ENCODE measurements at places on chromosomes 7 and 10.

- no peak for DNase-seq
Observed at GRCh38 chr10:30647089-30647488, 17.5 kb upstream of the LYZL2 start.

DNA sequence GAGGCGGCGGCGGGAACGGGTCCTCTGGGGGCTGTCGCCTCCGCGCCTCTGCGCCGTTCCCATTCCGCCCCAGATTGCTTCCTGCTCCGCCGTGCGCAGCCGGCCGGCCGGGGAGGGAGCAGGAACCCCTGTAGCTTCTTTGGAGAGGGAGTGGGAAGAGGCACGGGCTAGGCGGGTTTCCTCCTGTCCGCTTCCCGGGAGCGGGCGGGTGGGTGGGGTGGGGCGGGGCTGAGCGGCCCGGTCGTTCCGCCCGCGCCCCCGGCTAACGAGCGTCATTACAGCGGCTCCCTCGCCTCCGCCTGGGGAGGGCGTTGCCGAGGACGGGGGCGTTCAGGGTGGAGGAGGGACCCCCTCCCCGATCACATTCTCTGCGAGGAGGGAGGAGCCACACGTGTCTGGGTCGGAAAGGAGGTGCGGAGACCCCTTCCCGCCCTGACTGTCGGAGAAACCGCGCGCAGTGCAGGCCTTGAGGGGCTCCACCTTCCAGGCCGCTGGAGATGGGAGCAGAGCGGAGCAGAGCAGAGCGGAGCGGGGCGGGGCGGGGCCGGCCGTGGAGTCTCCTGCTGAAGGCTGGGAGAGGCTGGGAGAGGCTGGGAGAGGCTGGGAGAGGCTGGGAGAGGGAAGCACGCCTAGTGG is 39.7 kb downstream of the AGAP3 start:
- no peak for DNase-seq

GRCh38 chr7:37656913-37657530 is 26.5 kb upstream of the GPR141 start:
- DNase-seq, result no peak

DNA sequence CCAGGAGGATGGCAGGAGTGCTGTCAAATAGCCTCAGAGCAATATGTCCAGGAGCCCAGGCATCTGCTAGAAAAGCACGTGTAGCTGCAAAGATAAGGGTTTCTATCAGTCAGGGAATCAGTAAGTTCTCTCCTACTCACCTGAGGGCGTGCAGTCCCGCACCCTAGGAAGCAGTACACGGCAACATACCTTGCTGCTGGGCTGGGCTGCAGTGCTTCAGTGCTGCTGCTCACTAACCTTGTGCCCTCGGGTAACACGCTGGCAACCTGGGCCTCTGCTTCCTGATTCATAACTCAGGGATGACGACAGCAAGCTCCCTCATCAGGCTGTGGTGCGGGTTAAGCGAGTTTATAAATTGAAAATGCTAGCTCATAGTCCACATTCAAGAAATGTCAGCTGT is 29.5 kb upstream of the CCNY start:
- no peak for DNase-seq

GRCh38 chr7:99551334-99551733 is 580 bp downstream of the FAM200A start:
- no peak for DNase-seq

DNA sequence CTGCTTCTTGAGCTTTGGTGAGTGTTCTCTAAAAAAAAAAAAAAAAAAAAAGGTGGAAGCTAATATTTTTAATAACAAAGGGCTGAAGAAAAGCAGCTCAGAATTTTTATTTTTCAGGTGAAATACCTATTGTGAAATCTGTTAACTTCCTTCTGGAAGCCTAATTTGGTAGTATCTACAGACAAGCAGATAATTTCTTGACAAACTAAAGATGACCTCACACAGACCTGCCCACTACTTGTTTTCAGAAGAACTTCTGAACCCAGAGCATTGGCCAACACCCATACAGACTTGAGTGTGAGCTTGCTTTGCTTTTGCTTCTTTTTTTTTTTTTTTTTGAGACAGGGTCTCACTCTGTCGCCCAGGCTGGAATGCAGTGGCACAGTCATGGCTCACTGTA is 31.2 kb downstream of the LRRC4 start:
- no peak for DNase-seq

DNA sequence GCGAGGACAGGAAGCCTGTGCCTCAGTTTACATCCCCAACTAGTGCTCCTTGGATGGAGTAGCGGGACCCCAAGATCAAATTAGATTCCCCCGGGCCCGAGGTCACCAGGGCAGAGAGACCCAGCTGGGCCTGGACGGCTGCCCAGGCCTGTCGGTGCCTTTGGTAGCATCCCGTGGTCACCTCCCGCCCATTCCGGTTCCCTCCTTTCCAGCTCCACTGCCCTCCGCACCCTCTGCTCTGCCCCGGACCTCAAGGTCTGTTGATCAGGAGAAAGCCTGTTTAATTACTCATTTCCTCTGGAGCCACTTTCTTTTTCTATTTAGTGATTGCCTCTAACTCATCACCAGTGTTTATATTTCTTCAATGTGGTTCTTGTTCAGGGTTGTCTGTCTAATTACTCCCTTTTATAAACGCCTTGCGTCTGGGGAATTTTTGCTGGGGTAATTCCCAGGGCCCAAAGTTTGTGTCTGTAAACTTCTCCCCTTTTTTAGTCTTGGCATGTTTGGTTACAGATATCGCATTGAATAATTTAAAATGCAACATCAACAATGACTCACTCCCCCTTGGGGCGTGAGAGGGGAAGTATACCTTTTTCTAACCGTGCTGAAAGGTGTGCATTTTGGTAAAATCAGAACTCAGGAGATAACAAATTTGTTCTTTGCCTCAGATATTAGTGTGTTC is 1.9 kb downstream of the FOXK1 start:
- peak; percentile 10 for DNase-seq

DNA sequence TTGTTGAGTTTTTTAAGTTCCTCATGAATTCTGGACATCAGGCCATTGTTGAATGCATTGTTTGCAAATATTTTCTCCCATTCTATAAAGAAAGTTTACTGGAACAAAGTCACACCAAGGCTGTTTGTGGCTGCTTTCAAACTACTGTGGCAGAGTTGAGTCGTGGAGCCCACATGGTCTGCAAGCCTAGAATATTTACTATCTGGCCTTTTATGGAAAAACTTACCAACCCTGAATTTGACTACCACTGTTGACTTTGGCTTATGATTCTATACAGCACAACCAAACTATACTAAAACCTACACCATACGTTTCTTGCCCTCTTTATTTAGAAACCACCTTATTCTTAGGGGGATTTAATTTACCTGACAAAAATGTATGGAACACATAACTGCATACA is 239.1 kb downstream of the KCNMA1 start:
- DNase-seq, result no peak

GRCh38 chr10:127398140-127398970 is 150.8 kb upstream of the NPS start:
- DNase-seq, result no peak

GRCh38 chr7:18268571-18268970 is 227.0 kb upstream of the HDAC9 start:
- no peak for DNase-seq

- no peak for DNase-seq
Observed at GRCh38 chr7:122155566-122155965, 11.5 kb upstream of the AASS start.

GRCh38 chr10:133388973-133389818 is 4.8 kb upstream of the MTG1 start:
- DNase-seq, result no peak

- DNase-seq, result no peak
Observed at GRCh38 chr7:99024066-99024465, 119.8 kb downstream of the SMURF1 start.

DNA sequence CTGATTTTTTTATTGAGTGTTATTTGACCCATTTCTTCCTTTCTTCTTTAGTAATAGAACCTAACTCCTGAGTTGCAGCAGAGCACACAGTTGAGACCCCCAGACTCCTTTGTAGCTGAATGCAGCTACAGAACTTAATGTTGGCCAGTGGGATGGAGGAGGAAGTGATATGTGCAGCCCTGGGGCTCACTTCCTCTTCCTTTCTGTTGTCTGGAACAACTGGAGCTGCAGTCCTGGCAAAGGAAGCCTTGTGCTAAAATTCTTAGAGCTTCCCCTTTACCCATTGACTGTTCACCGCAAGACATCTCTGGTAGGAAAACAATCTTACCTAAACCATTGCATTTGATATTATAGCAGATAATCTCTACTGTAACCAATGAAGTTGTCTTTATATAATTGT is 86.6 kb downstream of the ITGB8 start:
- no peak for DNase-seq

GRCh38 chr10:88702848-88703597 is 3.0 kb upstream of the LIPK start:
- no peak for DNase-seq

DNA sequence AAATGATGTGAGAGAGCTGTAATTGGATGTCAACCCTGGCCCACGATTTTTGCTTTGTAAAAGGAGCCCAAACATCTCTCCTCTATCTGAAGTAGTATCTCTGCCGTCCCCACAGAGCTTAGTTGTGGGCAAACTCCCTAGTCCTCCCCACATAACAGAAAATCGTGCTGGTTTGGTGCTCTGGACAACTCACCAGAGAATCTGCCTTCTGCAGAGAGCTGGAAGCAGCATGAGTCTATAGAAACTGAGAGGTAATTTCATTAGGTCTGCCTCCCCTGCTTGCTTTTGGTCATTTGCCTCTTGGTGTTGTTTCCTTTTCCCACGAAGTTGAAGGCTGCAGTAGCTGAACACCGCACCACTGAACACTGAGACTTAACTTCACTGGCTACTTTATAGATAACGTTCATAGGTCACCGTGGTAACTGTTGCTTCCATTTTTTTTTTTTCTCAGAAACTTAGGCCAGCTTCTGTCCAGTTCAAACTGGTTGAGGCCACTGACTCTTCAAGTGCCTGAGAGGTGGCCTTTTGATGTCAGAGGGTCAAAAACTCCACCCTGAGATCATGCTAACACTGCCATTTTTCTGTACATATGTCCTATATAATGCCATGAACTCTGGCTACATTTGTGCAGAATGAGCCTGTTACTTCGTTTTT is 3.3 kb upstream of the CDCA7L start:
- DNase-seq, result no peak

DNA sequence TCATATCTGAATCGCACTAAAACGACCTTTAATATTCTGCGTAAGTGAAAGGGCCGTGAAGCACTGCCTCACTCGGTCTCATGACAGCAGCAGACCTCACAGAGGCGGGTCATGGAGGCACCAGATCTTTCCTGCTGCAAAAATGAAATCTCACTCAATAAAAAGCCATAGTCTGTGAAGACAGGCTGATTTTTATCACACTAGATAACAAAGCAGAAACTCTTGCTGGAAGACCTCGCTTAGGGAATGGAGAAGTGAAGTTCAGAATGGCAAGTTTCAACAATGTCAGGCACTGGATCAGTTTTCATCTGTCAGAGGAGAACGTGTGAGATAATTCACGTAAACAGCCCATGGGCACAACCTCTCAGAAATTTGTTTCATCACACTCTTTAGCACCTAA is 8.0 kb downstream of the SEPHS1 start:
- DNase-seq, result no peak

GRCh38 chr7:106254525-106255116 is 30.2 kb downstream of the NAMPT start:
- DNase-seq, result no peak

GRCh38 chr10:13080643-13081042 is 19.3 kb upstream of the OPTN start:
- DNase-seq, result no peak

DNA sequence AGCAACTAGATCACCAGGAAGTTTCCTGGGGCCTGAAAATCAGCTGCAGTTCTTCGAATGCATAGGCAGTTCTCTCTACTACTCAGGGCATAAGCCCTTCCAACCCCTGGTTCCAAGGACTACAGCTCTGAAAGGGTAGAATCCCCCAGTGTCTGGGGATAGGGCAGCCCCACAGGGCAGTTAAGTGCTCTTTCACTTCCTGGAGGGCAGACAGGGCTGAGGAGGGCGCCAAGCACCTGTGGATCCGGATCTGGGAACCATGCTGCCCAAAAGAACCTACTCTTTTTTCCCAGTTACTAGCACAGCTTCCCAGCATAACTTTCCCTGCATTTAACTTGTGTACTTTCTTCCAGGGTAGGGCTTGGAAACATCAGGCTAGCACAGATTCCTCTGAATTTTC is 41.1 kb downstream of the CXCL12 start:
- DNase-seq, result no peak

GRCh38 chr7:151435103-151435916 is 4.6 kb downstream of the CRYGN start:
- DNase-seq, result no peak

- no peak for DNase-seq
Observed at GRCh38 chr10:131635564-131636015, 265.2 kb upstream of the PPP2R2D start.

DNA sequence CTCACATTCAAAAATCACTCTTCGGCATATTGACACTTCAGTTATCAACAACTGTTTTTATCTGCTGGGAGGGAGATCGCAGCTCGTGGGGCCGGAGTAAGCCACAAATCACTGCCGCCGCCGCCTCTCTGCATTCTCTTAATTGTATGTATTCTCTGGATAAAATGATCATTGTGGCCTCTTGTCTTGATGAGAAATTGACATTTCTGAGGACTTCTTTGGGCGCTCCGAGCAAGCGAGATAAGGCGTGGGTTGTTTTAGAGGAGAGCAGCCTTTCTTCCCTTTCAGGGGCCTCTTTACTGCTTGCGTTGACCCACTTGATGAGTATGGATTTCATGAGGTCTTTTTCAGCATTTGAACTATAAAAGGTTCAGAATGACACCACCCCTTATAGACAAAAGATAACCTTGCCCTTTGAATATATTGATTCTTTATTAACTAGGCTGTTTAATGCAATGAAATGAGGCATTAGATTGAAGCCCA is 130.6 kb downstream of the EBF3 start:
- DNase-seq, result no peak

GRCh38 chr7:146242661-146243060 is 126.1 kb downstream of the CNTNAP2 start:
- no peak for DNase-seq

- DNase-seq, result no peak
Observed at GRCh38 chr10:7794251-7795026, 6.5 kb downstream of the ATP5F1C start.

DNA sequence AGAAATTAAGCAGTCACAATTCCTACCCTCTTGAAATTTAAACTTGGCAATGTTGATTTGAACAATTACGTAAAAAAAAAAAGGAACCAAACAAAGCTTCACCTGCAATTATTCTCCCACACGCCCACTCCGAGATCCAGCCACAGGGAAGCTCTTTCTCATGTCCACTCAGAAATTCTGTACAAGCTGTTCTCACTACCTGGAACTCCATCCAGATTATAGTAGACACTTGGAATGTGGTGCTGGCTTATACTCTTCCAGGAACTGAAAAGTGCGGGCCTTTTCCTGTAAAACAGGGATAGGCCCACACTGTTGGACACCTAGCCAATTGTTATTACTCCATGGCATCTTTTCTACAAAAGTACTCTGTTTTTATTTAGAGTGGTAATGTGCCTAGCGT is 20.3 kb upstream of the TOMM7 start:
- no peak for DNase-seq

DNA sequence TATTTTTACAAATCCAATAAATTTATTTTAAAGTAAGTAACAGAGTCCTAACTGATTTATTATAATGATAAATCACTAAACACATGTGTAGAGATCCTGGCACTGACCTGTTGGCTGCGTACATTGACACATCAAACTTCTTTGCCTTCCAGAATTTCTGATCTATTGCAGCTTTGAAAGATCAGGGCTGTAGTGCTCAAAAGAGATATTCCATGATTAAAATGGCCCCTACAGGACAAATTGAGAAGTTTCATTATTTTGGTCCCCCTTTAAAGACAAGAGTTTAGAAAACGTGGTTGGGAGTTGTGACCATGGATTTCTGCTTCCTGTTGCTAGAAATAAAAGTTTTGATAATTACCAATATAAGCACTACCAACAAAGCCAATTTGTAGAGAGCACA is 87.7 kb upstream of the PDK4 start:
- no peak for DNase-seq

- DNase-seq, result no peak
Observed at GRCh38 chr10:11509036-11509435, 102.4 kb downstream of the USP6NL start.
